ENCODE measurements at places on chromosomes 2 and 18. TPM values are rescaled to one million over a fixed set of nuclear protein-coding genes. Genes with fewer than 3 reads are reported as not detected.

- H3K36me3 ChIP-seq: no peaks in the 10 kb centered on the region
- H3K27ac ChIP-seq: no peak overlapping the region
- H3K27me3 ChIP-seq: peaks cover 3% of the 10 kb centered on the region
- no peak for DNase-seq
- H3K4me1 ChIP-seq: peaks cover 2% of the 10 kb centered on the region
- no peak overlapping the region for H3K4me3 ChIP-seq
These were observed 45.5 kb downstream of the MYO7B start for GRCh38 chr2:127581050-127581345.

DNA sequence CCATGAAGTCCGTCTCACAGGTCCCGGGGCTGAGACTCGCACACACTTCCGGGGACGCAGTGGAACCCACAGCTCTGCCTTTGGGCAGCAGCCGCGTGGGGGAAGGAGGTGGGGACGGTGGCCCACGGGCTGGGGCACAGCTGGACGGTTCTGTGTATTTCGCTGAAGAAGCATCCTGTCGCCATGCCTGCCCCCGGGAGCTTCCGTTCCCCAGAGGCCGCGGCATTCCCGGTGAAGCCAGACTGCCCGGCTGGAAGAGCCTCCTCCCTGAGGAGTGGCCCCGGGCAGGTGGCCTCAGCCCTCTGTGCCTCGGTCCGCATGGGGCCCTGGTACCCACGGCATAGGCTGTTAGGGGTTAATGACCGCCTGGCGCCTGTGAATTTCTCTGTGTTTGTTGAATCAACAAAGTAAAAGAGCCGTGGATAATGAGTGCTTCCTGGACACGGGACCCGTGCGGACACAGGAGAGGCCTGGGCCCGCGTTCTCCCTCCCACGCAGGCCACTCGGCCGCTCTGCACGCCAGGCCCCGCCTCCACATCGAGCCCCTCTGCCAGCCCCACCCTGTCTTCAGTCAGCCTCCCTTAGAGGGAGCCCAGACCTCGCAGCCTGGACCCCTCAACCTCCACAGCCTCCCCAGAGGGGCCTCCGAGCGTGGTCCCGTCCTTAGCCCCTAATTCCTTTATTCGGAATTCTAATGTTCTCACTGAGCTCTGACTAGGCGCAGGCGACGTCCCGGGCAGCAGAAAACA is 51.0 kb downstream of the KCNG2 start:
- no peak overlapping the region for H3K4me3 ChIP-seq
- no peak for DNase-seq
- H3K36me3 ChIP-seq: no peaks in the 10 kb centered on the region

DNA sequence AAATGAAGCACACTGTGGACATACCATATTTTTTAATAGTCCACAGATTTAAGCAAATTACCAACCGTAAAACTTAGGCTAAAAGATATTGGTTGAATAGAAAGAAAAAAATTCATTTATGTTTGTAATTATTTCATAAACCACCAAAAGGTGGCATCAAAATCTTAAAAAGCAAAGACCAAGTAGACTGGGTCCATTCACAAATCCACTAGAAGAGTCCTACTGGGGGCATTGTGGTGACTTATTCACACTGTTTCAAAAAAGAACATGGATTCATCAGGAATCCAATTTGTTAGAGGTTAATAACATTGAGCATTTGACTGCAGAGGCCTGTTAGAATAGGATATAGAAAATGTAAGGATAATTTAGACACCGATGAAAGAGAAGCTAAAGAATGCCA is 194.9 kb upstream of the KYNU start:
- DNase-seq: no peak
- no peaks in the 10 kb centered on the region for H3K4me1 ChIP-seq

DNA sequence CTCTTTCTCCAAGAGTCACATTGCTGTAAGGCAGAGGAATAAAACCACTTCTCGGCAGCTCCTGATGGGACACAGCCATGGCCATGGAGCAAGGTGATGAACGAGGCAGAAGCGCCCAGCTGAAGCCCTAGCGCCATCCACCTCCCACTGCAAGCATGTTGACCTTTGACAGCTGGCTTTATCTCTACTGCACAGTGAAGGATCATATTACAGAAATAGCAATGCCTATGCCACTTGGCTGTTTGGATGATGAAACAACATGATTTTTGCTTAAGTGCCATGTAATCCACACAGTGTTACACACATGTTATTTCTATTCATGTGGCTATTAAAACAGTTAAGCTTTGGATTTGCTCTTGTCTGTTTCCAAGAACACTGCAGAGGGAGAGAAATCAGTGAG is 167.7 kb downstream of the VAPA start:
- no peak overlapping the region for H3K27ac ChIP-seq
- DNase-seq: no peak
- H3K27me3 ChIP-seq: no peaks in the 10 kb centered on the region
- H3K4me3 ChIP-seq: no peak overlapping the region
- H3K36me3 ChIP-seq: no peaks in the 10 kb centered on the region

GRCh38 chr2:168158586-168158985 is 88.8 kb downstream of the STK39 start:
- H3K4me3 ChIP-seq: no peak overlapping the region
- no peak for DNase-seq
- no peak overlapping the region for H3K27ac ChIP-seq
- H3K4me1 ChIP-seq: no peaks in the 10 kb centered on the region
- no peaks in the 10 kb centered on the region for H3K36me3 ChIP-seq

DNA sequence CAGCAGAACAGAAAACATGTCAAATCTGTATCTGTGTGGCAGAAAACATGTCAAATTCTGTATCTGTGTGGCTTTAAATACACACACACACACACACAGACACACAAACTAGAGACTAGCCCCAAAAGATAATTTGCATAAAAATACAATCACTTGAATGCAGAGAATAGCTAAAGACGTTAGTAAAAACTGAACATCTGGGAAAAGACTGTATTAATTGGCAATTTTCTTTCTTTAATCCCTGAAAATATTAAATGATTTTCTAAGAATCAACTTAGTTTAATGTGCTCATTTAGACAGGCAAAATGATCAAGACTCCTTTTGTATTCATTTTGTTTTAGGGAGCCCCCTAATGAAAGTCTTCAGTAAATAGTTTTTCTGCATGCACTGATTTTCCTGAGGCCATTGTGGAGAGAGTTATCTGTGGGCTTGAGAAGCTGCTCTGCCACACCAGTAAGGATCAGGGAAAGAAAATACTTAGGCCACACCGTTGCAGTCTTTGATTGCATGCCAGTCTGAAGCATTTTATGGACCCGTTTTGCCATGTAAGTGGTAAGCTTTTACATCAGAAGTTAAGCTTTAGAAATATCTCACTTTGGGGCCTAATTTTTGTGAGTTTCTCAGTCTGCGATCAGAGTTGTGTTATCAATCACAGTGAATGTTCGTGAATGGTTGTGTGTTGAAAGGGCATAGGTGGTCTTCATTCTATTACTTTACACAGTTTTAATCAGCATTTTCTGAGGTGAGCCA is 2.2 kb downstream of the SPATS2L start:
- H3K27ac ChIP-seq: no peak overlapping the region
- no peaks in the 10 kb centered on the region for H3K36me3 ChIP-seq
- H3K4me3 ChIP-seq: no peak overlapping the region
- no peaks in the 10 kb centered on the region for H3K27me3 ChIP-seq
- no peak for DNase-seq

The HOXD13 gene
- not detected for total RNA-seq

The UGT1A9 gene
- total RNA-seq: not detected

The KIAA2012 gene
- not detected for total RNA-seq

The RNF152 gene
- 0.38 TPM for total RNA-seq
